ENCODE measurements at places on chromosomes 3 and 15.

DNA sequence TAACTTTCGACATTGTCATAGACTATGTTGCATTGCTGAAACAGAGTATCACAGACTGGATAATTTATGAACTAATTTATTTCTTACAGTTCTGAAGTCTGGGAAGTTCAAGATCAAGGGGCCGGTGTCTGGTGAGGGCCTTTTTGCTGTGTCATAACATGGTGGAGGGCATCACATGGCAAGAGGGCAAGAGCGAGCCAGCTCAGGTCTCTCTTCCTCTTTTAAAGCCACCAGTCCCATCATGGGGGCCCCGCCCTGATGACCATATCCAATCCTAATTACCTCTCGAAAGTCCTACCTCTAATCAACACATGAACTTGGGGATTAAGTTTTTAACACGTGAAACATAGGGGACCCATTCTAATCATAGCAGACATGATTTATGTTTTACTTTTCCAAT, 33.5 kb upstream of the DCUN1D1 start:
- no peak for DNase-seq

- no peak for DNase-seq
Measured at GRCh38 chr15:38002883-38003477, 68.5 kb downstream of the TMCO5A start.

DNA sequence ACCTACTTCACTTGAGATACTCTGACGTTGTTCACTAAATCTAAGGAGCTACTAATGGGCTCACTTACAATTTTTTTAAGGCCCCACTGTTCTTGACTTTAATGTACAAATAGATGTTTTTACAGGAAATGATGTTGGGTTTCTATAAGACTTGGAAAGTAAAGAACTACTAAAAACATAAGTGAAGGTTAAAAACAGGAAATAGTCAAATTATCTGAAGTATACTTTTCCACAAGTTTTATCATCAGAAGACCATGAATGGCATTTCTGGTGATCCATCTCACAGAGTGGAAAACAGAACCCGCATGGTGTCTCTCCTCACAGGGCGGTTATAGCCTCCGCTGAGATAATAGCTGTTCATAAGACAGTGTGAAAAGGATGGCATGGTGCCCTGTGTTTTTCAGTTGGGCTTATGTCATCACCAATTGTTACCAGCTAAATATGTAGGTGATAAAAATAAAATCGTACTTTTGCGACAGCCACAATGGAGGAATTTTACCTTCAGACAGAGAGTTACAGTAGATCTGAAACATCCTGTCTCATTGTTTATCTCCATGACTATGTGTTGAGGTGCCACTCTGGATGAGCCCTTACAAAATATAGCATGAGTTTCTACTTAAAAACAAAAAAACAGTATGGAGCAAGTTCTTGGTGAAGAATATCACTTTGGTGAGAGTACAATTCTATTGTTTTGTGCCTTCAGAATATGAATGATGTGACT, 462.4 kb downstream of the RAP2B start:
- DNase-seq: no peak

- no peak for DNase-seq
Measured at GRCh38 chr3:182284793-182285192, 508.5 kb upstream of the ATP11B start.

DNA sequence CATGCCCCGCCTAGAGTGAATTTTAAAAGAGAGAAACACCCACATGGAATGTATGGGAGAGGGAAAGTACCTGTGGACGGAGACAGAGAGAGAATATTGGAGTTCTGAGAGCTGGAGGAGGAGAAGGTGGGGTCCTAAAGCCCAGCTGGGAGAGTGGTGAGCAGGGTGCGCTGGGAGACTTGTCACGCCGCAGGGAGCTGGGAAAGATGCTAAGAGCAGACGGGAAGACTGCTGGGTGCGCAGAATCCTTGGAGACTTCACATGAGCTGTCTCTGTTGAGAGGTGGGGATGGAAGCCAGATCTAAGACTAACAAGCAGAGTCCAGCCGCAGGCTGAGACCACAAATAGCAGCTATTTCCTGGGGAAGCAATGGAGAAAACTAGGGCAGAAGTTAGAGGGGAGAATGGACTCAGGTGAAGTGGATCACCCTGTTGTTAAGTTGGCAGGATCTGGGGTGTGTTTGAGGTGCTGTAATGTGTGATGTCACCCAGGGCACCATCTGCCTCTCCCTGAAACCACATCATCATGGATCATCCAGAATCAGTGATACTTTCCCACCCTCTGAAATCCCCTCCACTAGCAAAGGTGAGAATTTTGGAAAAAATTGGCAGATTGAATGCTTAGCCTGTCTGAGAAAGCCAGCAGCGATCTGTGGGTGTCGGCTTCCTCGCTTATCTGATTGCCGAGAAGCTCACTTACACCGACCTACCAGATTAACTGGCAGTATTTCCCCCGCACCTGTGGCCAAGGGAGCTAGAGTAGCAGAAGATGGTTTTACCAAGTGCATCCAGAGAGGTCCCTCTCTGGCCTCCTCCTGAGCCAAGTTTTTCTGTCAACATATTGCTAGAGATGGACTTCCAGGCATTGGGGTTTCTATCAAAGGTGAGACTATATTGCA, 174.8 kb upstream of the BHLHE40 start:
- DNase-seq: no peak

DNA sequence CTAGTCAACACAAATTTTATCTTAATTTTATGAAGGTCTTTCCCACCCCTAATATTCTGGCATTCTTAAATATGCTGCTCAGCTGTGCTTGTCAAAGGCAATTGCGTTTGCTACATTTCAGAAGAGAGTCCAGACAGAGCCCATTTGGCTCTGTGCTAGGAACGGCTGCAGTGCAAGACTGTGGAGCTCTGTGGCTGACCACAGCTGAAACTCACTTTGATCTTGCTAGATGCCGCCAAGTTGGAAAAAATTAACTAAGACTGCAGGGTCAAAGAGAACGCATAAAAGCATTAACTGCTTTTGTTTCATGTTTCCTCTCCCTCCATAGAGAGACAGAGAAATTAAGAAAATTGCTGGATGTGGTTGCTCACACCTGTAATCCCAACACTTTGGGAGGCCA, 7.6 kb upstream of the PPP1R2 start:
- DNase-seq: no peak

DNA sequence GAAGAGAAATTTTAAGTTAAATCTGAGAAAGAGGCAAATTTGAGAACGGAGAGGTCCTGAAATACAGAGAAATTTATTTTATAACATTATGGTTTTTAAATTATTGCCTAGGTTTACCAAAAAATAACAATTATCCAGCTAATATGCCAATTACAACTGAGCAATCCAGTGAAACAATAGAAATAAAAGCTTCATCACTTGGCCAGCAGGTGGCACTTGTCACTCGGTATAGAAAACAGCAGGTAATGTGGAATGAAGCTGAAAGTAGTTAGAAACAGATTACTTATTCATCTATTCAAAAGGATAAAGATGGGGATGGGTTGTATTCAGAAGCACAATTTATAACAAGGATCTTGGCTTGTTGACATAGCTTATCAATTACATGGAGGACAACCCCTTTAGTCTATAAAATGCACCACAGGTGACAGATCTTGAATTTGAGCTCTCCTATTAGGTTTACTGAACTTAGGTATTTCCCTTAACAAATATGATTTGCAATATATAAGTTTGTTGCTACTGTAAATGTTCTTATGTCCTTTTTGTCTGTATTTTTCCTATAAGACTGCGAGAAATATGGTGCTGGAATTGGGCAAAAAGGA, 70.1 kb upstream of the GUCA1C start:
- no peak for DNase-seq

GRCh38 chr3:27712136-27713077, 9.7 kb downstream of the EOMES start:
- peak; percentile 74 for DNase-seq

- no peak for DNase-seq
Measured at GRCh38 chr15:71054286-71054952, 60.9 kb upstream of the THSD4 start.
